ENCODE measurements at places on chromosomes 13 and 19.

- DNase-seq: no peak
These were observed 10.9 kb downstream of the ZNF549 start for GRCh38 chr19:57537953-57538547.

GRCh38 chr19:11495885-11496284 is 9.8 kb downstream of the ZNF653 start:
- no peak for DNase-seq

DNA sequence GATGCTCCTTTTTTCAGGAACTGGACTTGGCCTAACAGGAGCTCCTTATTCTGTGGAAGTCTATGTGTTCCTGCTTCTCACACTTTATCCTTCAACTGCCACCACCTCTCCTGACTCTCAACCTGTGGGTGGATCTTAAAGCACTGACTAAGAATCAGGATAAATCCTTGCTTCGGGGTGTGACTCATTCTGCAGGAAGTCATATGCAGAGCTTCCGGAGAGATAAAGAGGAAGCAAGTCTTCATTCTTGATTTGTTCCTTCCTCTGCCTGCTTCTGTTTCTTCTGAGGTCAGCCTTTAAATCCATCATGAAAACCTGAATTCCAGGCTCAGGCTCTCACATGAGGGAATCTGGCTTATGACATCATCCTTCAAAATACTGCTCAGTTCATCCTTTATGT is 137.1 kb upstream of the ATXN8OS start:
- DNase-seq: no peak

DNA sequence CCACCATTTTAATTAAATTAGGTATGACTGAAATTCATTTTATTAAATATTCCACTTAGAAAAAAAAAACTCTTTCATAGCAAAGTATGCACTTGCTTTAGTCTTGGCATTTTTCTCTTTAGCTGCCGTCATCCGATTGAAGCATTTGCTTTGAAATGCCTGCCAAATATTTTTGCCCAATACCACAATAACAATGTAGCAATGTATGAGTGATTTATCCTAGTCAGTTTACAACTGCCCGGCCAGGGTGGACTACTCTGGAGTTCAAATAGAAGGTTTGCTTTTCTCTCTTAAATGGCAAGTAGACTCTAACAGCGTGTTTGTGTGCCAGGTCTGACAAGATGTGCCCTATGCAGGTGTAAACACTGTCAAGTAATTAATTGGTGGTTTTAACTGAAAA is 675.3 kb upstream of the SGCG start:
- no peak for DNase-seq

DNA sequence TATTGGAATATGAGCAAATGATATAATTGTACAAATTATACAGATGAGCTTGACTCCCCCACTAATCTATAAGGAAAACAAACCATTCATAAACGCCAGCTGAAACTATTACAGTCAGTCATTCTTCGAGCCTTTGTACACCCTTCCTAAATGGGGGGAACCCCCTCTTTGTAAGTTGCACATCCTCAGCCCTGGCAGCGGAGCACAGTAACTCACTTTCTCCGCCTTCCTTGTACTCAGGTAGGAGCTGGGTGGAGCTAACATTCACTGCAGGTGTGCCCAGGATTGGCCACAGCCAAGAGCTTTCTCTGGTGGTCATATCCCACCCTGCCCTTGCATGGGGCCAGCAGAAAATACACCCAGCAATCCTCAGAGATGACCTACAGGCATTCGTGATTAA is 28.6 kb downstream of the PIN1 start:
- no peak for DNase-seq

- DNase-seq: peak; percentile 66
These were observed 7.7 kb downstream of the PGLYRP1 start for GRCh38 chr19:46014941-46015686.

GRCh38 chr13:30355839-30356238 is 48.5 kb upstream of the KATNAL1 start:
- DNase-seq: no peak

- no peak for DNase-seq
These were observed 454.5 kb downstream of the IRS2 start for GRCh38 chr13:109331898-109332297.

- DNase-seq: no peak
These were observed 27.0 kb downstream of the WTIP start for GRCh38 chr19:34508540-34508939.

- DNase-seq: no peak
These were observed 58.3 kb upstream of the FREM2 start for GRCh38 chr13:38628554-38628953.

DNA sequence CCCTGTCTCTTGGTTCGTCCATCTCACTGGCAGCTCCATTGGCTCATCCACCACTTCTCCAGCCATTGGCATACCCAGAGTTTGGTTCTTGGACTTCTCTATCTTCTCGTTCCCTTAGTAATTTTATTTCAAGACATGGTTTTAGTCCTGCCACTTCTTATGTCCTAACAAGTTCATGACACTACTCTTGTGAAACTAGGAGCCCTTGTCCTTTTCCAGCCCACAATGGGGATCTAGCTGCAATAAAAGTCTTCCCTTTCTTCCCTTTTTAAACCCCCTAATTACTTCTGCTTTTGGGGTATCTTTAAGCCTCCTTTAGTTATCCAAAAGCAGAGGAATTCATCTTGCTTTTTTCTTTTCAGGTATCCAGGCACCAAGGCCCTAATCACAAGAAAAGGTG is 2.9 kb upstream of the RCBTB2 start:
- no peak for DNase-seq

DNA sequence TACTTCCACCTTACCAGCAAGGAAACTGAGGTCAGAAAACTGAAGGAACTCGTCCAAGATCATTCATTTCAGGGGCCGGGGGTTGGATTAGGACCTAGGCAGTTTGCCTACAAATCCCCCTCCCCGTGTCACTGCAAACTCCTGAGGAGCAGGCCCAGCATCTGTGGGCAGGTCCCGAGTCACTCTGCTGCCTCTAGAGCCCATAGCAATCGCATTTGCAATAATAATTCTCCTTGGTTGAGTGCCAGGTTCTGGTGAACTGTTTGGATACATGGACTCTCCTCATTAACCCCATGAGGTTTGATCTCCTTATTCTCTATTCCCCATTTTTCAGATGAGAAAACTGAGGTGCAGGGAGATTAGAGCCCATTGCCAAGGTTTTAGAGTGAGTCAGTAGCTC is 903 bp downstream of the PIN1 start:
- no peak for DNase-seq

- peak; percentile 38 for DNase-seq
These were observed at the start of gene ADGRE1 for GRCh38 chr19:6887316-6887715. Gene ADGRE1 (plus strand): TSS chr19:6887579. CDS start chr19:6887609, 30 bp downstream.

GRCh38 chr13:113648216-113648610 is 9.8 kb downstream of the ATP4B start:
- no peak for DNase-seq

DNA sequence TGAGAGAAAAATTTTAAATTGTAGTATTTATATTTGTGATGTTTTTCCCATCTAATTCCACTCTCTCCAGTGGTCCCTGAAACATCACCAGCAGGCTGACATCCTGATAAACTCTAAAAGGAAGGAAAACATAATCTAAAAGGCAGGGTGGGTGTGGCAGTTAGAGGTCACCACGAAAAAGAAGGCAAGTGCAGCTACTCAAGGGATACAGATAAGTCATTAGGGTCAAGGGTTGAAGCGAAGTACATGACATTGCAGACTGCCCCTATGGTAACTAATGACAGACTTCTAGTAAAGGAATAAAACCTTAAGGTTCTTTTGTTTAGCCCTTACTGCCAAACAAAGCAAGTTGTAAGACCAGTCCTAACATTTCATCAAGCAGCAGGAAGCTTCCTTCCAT is 6.0 kb upstream of the NEK3 start:
- no peak for DNase-seq

- DNase-seq: no peak
These were observed 10.2 kb upstream of the OR10H5 start for GRCh38 chr19:15776991-15777970.

GRCh38 chr19:19471682-19472081 is 43.7 kb downstream of the TSSK6 start:
- DNase-seq: no peak

- DNase-seq: no peak
These were observed 8.1 kb downstream of the TMEM147 start for GRCh38 chr19:35553385-35554000.

DNA sequence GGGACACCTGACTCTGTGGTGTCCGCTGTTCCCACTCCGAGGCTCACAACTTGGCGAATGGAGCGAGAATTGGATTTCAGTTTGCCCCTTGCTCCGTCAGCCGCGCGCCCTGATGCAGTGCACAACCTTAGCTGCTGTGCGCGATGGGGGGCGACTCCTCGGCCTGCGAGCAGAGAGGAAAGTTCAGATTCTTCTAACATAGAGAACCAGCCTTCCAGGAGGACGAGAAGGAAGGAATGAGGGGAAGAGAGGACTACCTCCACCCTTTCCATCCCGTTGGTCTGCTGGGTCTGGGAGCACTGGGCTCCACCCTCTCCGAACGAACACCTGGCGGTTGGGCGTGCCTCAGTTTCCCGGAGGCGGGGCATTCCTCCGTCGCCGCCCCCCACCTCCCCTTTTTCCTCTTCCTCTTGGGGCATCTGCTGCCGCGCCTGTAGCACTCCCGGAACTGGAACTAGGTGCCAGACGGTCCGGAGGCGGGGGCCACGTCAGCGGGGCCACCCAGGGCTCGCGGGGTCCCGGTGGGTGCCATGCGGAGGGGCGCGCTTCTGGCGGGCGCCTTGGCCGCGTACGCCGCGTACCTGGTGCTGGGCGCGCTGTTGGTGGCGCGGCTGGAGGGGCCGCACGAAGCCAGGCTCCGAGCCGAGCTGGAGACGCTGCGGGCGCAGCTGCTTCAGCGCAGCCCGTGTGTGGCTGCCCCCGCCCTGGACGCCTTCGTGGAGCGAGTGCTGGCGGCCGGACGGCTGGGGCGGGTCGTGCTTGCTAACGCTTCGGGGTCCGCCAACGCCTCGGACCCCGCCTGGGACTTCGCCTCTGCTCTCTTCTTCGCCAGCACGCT is at the start of gene KCNK6:
TSS of gene KCNK6 (plus strand) at position 425 of the 838 bp plus-strand sequence. CDS start at position 531, 106 bp downstream.
- DNase-seq: peak; percentile 40

- DNase-seq: no peak
These were observed 204.4 kb downstream of the MZT1 start for GRCh38 chr13:72523049-72523448.

GRCh38 chr13:40109351-40109844 is 453.9 kb downstream of the COG6 start:
- DNase-seq: no peak
